Activated CD4-positive, alpha-beta T cell treated with anti-CD3 and anti-CD28 coated beads, Interleukin-2, Interleukin-4, amounts not matched to agents 100 ng/mL and 50 ng/mL, durations not matched to agents 16 hours and 8 hours (primary cell): ENCODE measurements at places on chromosomes 4 and X.

DNA sequence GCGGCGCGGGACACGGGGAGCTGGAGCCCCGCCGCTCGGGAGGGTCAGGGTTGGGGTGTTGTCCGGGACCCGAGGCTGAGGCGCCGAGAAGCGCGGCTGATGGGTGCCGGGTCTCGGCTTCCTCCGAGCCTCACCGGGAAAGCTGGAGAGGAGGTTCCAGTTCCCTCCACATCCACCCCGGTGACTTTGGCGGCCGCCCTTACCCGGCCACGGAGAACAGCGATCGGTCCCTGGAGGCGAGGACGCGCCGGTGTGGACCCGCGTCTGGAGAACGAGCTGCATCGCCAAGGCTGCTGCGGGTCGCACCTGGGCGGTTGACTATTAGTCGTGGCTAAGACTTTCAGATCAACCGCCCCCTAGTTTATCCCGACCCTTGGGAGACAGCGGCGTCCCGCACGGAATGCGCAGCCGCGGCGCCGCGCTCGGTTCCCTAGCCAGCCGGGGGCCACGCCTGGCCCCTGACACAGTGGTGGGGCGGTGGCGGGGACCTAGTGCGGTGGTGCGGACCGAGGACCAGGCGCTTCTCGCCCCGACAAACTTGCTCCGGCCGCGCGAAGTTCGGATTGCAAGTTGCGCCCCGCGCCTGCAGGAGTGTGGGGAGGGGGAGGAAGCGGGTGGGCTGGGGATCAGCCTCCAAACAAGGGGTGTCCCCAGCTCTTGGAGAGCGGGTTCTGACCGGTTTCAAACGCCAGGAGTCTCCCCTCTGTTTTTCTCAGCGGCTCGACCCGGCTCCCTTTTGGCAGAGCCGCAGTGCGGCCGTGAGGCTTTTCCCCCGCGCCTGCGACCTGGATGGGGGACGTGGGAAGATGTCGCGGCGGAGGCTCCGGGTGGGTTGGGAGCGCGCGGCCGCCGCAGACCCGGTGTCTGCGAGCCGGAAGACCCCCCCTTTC is 568 bp downstream of the FHDC1 start:
- DNase-seq = no peak

DNA sequence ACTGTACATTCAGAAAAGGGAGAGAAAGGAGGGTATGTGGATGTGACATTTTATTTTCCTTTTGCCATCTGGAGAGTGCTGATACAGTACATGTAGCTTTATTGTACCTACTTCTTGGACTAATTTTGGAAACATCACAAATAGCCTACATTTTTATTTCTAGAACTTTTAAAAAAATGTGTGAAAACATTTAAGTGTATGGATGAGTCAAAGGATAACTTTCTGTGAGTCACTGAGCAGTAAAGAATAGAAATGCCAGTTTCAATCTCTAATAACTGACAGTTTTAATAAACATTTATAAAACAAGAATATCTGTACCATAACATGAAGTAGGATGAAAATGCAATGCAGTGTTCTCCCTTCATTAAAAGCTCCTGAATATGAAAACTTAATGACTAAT is 374.4 kb upstream of the NWD2 start:
- DNase-seq = no peak

GRCh38 chr4:126470862-126471261 is 1156.1 kb downstream of the FAT4 start:
- no peak for DNase-seq

DNA sequence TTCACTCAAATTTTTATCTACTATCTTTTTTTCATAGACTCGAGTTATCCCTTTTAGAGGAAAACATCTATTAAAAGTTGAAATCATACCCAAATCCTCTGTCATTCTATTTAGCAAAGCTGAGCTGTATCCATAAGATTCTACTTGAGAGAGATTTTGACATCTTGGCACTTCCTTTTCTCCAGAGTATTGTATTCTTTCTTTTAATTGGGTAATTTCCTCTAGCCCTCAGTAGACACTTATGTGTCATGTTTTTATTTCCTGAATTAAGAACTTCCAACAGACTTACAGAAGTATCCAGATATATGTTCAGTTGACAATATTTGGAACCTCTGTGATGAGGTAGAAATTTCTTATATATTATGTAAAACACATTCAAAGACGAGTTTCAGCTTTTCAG is 201.6 kb upstream of the NR3C2 start:
- DNase-seq = no peak

DNA sequence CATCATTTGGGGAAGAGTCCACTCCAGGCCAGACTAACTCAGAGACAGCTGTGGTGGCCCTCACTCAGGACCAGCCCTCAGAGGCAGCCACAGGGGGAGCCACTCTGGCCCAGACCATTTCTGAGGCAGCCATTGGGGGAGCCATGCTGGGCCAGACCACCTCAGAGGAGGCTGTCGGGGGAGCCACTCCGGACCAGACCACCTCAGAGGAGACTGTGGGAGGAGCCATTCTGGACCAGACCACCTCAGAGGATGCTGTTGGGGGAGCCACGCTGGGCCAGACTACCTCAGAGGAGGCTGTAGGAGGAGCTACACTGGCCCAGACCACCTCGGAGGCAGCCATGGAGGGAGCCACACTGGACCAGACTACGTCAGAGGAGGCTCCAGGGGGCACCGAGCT is 3.3 kb upstream of the ERAS start:
- no peak for DNase-seq

- no peak for DNase-seq
These were observed 97.0 kb downstream of the CLDN22 start for GRCh38 chr4:183223053-183223452.

DNA sequence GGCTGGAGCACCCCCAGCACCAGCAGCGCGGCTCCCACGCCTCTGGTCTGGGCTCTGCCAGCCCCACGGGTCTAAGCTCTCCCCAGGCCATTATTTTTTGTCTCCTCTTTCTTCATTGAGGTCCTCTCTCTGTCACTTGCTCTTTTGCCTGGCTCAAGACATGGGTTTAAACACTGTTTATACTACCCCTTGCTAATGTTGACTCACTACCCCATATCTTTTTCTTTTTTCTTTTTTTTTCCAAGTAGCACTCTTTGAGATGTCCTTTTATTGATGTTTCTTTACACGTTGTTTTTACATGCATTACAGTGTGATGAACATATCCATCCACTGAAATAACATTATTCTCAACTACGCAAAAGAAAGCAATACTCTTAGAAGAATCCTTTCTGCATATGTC is 1.7 kb upstream of the ERVMER34-1 start:
- no peak for DNase-seq
